ENCODE measurements at places on chromosomes 11 and 22.

DNA sequence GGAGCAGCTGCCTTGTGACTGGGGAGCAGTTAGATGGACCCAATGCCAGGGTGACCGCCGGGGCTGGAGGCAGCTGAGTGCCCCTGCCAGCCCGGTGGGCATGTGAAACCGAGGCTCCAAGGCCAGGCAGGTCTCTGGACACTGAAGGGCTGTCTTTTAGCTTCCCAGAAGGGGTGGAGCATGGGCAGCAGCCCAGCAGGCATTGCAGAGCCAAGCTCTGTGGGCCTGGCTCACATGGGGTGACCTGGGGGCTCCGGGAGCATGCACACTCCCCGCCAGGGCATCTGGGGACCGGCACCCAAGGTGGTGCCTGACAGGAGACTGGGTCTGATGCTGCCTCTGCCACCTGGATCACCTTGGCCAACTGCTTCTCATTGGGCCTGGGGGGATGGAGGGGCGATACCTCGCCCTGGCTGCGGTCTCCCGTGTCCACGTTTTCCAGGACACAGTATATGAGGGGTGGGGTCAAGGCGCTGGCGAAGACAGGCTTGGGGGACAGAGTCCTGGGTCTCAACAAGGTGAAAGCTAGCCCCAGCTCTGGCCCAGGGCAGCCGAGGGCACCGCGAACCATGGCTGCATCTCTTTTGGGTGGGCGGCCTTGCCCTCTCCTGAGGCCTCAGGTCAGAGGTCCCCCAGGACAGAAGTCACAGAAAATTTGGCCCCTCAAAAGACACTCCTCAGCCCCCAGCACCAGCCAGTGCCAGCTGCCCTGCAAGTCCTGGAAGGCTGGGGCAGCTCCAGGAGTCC, 3.5 kb downstream of the INS start:
- DNase-seq: no peak

GRCh38 chr22:37623075-37624016, 14.7 kb downstream of the GGA1 start:
- DNase-seq: peak; percentile 62

- DNase-seq: no peak
These were observed 17.6 kb downstream of the DAGLA start for GRCh38 chr11:61697764-61698163.

DNA sequence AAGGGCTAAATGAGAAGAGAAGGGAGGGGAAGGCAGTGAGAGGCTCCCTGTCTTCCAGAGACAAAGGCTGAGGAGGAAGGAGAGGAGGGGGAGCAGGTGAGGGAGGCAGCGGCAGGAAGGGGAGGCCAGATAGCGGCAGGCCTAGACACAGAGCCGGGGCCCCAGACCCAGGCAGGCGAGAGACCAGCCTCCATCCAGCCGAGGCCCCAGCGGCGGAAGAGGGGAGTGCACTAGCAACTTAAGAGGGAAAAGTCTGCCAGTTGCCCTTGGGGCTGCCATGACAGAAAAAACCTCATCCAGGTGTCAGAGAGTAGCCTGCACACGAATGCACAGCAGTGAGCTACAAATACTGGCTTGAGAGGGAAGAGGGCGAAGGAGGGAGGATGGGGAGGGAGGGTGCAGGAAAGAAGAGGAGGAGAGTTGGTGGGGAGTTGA, 46.7 kb downstream of the IGLL1 start:
- no peak for DNase-seq

- DNase-seq: peak; percentile 66
These were observed 727.4 kb downstream of the ETS1 start for GRCh38 chr11:127859941-127860354.

DNA sequence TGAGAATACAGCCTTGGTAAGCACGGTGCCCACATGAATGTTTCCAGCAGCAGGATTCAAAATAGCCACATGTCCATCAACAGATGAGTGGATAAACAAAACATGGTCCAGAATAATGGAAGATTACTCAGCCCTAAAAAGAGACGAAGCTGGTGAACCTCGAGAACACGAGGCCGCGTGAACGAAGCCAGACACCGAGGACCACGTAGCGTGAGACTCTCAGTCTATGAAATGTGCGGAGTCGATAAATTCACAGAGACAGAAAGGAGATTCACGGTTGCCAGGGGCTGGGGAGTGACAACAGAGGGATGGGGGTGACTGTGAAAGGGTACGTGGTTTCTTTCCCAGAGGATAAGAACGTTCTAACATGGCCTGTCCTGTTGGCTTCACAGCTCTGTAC, 2.9 kb upstream of the ASCL2 start:
- no peak for DNase-seq

GRCh38 chr11:94768602-94769541, 716 bp downstream of the AMOTL1 start:
- no peak for DNase-seq

DNA sequence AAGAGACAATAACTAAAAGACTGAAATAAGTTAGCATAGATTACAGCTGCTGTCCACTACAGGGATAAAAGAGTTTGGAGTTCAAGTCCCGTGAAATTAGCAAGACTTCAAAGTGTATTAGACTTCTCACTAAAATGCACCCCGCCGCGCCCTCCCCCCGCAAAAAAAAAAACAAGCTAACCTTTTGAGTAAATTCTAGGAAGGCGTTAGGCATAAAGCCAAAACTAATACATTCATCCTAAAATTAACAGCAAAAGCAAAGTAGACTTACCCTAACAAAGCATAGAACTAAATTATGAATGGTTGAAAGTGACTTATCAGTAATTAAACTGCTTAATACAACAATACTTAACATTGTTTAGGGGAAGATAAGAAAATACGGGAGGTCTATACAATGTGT, 581.0 kb upstream of the CHORDC1 start:
- no peak for DNase-seq

DNA sequence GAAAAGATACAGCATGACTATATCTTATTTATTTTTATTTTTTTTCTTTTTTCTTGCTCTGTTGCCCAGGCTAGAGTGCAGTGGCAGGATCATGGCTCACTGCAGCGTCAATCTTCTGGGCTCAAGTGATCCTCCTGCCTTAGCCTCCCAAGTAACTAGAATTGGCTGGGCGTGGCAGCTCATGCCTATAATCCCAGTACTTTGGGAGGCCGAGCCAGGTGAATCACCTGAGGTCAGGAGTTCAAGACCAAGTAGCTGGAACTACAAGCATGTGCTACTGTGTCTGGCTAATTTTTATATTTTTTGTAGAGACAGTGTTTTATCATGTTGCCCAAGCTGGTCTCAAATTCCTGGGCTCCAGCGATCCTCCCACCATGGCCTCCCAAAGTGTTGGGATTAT, 28.3 kb upstream of the CCDC134 start:
- DNase-seq: no peak

DNA sequence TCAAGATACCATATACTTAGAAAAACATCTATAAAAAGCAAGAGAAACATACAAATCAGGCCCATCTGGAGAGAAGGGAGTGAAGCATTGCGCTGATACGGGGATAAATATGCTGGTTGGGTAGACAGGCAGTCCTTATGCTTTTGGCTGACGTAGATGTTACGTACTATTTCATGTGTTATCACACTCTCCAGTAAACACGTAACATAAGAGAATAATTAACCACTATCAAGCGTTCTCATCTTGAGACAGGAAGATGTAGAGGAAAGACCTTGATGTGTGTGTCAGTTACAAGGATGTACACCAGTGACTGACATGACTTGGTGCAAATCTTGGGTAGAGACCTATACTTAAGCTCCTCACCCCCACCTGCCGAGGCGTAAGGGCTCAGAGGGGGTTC, 86.7 kb upstream of the PRODH start:
- no peak for DNase-seq

GRCh38 chr22:18145676-18146388, 4.1 kb upstream of the USP18 start:
- DNase-seq: no peak

DNA sequence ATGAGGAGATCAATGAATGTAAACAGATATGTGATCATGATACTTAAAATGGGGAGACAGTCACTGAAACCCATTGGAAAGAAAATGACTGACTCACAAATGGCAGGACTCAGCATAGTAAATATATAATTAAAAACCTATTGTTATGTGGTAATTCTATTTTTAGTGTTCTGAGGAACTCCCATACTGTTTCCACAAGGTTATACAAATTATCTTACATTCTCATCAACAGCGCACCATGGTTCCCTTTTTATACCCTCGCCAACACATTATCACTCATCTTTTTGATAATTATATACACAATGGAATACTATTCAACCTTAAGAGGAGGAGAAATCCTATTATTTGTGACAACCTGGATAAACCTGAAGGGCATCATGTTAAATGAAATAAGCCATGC, 17.1 kb downstream of the OR5B21 start:
- no peak for DNase-seq

DNA sequence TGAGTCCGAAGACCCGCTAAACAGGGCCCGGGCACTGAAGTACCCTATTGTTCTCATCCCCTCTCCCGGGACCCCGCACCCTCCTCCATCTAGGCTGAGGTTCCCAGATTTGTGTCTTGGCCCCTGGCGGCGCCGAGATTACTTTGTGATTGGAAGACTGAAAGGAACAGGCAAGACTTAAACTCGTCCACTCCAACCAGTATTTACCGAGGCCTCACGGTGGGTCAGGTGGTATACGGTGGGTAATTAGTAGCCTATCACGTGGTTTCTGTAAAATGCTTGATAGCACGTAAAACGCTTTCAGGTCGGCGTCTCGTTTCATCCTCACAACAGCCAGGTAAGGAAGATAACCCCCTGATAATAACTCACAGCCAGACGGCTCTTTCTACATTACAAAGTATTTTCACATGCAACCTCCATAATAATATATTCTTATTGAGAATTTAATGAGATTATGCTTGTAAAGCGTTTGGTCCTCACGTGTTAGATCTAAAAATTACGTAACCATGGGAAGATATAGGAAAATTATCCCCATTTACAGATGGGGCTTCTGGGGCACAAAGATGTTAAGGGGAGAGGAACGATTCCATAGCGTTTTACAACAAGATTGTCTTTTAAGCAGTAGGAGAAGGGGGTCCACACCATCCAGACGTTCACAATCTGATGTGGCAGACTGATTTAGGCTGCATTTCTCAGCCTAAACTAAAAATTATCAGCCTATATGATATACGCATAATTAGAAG, 642 bp upstream of the PIK3C2A start:
- DNase-seq: peak; percentile 72

DNA sequence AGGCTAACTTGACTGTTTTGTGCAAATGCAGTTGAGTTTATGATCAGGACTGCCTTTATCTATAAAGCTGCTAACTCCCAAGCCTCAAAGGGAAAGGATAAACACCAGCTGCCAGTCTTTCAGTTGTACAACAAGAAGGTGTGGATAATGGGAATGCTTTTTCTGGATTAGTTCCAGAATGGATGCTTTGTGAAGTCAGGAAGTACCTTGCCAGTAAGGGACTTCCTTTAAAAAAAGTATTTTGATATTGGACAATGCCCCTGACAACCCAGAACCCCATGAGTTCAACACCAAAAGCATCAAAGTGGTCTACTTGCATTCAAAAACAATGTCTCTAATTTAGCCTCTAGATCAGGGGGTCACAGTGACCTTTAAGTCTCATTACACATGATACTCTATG, 32.0 kb downstream of the OR5A2 start:
- no peak for DNase-seq
